Fibroblast of skin of left biceps (primary cell): ENCODE measurements at places on chromosomes 6 and 20.

DNA sequence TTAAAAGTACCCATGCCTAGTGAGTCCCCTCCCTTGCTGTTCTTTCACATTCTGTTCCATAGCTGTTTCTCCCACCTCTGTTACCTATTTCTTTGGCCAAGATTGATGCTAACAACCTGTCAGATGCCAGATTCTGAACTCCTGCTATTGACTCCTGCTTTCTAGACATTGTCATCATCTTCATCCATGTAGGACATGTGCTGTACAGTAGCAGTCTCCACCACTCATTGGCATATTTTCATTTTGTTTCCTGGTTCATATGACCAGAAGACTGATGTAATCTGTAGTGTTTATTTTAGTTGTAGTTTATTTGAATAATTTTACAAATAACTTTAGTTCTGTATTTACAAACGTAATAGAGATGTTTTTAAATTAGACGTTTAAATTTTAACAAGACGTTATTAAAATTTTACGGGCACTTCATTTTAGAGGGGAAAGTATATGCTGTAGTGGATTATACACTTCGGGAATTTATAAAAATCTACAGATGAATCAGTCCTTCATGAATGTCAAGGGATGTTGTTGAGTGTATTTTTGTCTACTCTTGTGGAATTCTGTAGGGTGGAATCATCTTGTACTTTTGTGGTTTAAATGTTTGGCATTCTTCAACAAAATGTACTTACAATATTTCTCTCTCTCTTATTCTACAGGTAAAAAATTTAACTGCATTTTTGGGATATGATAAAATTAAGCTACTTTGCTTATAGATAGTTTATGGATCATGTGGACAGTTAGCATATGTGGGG lies 34.1 kb downstream of the TRMT11 start:
- DNase-seq, result no peak

- no peak for DNase-seq
These were observed 229.0 kb downstream of the FOXC1 start for GRCh38 chr6:1838604-1839213.

DNA sequence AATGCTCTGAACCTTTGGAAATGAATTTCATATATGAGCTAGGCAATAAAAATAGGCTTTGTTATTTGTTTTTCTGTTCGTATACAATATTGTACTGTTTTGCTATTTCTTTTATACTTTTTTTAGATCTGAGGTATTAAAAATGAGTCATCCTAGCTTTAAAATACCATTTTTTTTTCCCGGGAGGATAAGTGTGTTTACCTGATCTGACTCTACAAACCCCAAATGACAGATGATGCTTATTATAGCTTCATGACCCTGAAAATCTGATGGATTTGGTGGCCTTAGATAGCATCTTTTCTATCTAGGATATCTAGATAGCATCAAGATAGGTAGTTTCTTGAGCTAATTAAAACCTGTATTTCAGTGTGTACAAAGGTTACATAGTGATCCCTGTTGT lies 206.4 kb downstream of the DTNBP1 start:
- DNase-seq, result no peak

DNA sequence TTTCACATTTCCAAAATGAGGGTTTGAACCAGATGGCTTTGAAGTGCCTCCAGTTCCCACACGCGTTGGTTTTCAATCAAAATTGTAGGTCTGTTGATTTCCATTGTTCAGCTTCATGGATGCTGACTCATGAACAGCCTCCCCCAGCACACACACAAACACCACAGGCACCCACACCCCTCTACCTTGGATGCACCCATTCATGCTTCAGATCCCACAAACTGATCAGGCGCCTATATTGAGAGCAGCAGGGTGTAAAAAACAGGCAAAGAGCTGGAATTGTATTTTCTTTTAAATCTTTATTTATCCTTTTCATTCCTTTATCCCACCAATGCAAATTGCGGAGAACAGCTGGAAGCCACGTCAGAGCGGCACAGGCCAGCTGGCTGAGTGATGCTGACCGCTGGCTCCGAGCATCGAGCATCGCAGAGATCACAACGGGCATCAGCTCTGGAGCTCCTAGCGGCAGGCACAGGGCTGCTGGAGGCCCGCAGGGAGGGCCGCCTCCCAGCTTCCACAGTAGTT lies 29.3 kb upstream of the TBC1D7 start:
- no peak for DNase-seq

- no peak for DNase-seq
These were observed 47.1 kb downstream of the E2F3 start for GRCh38 chr6:20448828-20449227.

- DNase-seq, result no peak
These were observed 1130.1 kb downstream of the HACE1 start for GRCh38 chr6:103729658-103730057.

DNA sequence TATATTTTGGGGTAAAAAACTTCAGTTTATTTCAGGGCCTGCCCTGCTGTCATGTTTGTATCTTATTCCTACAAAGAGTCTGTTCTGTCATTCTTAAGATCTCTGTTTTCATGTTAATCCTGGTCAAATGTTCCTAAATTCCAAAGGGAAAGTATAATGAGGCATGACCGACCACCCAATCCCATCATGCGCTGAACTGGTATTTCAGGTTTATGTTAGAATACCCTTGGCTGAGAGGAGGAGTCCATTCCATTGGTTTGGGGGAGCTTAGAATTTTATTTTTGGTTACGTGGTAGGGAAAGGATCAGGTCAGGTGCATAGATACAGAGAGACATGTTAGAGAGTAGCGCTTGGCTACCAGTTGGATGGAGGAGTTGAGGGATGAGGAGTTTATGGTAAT lies 25.7 kb downstream of the CFAP61 start:
- no peak for DNase-seq

GRCh38 chr6:43630980-43631619 lies 2.0 kb upstream of the GTPBP2 start:
- no peak for DNase-seq

GRCh38 chr6:8993111-8993510 lies 557.8 kb upstream of the SLC35B3 start:
- no peak for DNase-seq

DNA sequence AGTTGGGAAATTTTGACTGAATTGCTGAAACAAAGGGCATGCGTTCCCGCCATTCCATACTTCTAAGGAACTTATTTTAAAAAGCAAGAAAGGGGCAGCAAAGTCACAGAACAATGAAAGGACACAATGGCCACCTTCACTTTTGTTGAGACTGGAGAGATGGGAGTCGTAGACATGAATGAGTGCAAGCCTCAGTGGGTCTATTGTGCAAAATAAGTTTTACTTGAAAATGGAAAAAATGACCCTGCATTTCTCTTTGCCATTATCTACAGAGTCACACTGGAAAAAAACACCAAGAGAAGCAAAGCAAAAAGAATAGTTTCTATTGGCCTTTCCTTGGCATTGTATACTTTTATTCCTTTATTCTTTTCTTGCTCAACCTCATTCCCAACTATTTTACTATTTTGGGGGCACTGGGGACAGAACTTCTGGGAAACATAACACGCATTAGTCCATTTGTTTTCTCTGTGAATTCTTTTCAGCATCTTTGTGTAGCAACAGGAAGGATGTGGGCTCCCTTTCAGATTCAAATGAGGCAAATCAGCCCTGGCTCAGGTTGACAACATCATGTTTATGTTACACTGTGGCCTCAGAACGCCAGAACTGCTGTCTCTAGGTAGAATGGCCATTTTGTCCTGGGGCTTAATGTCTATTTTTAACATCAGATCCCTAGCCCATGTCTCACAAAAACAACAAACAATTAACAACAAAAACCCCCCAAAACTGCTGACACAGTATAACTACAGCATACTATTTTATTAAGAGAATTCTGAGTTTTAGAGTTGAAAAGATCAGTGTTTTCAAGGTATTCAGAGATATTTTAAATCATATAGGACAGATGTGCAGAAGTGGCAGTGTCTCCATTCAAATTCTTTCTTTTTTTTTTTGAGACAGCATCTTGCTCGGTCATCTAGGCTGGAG lies 122.2 kb downstream of the FYN start:
- DNase-seq, result no peak

DNA sequence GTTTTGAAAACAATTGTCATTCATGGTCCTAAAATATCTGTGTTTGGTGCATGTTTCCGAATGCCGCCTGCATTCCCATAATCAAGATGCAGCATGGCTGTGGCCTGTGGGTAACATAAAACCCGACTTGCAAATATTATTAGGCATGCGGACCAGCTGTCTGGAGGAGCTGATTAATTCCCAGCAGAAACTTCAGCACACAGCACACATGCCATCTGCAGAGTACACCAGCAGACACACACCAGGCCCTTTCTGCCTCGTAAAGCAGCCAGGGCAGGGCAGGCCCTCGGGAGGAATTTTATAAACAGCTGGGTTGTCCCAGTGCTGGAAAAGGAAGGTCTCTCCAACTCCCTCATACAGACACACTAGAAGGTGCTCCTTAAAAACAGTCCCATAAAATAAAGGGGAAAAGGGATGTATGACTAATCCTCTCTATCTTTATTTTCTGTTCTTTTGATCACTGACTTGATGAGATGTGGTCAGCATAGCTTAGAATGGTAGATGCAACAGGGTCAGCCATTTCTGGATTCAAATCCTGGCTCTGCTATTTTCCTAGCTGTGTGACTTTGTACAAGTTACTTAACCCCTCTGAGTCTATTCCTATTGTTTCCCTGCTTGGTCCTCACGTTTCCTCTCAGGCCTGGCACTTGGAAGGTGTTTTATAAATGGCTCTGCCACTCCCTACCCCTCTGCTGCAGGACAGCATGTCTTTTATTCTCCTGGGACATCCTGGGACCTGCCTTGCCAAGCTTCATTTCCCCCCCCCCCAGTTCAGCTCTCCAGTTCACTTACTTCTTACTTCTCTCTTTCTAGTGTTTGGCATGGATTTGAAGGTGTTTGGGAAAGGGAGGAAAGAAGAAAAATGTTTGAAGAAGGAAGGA lies 85.9 kb upstream of the TRAF3IP2 start:
- DNase-seq, result peak; percentile 5

DNA sequence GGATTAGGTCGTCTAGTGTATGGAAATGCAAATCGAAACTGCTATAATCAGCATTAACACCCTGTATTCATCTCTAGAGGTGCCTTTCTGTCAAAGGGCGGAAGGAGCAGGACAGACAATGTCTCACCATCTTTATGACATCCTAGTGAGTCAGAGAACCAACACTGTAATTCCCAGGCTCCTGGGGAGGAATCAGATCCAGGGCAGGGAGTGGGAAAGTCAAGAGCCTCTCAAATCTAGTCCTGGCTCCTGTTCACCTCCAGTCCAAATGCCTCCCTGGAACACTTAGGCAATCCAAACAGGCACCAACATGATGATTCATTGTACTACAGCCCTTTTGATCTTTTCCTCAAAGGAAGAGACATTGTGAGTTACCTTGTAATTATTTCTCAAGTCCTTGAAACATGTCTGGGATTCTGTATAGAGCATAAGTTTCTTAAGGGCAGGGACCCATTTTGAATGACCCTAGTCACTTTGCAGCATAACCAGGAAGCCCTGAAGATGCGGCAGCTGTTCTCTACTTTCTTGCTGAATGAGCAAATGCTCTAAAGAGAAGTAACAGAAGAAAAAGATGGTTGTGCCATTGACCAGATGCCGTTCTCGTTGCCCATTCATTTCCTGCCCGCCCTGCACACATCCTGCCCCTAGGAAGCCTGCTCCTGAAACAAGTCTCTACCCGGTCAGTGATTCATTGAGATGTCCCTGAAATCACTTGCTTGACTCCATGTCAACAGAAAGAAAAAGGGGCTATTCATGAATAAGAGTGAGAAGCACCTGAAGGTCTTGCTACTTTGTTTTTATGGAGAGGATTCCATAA lies 112.8 kb upstream of the JARID2 start:
- no peak for DNase-seq

DNA sequence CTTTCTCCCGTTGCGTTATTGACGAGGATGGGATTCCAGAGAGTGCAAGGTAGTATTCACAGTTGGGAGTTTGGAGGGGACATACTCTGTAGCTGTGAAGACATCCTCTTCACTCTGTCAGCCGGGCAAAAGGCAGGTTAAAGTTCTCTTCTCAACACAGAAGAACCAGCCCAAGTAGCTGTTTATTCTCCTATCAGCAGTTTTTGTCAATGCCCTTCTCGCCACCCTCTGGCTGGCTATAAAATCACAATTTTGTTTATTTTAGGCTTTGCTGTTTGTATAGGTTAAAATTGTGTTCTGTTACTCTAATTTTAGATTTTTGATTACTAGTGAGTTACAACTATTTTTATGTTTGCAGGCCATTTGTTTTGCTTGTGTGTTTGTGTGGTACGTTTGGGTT lies 37.9 kb upstream of the MAS1 start:
- no peak for DNase-seq

- DNase-seq, result no peak
These were observed 154.5 kb downstream of the MYLK4 start for GRCh38 chr6:2596222-2596621.

GRCh38 chr20:58909585-58909984 lies 57.1 kb downstream of the GNAS start:
- DNase-seq, result no peak

- no peak for DNase-seq
These were observed 31.8 kb downstream of the TREML1 start for GRCh38 chr6:41122373-41122772.

- no peak for DNase-seq
These were observed 13.4 kb downstream of the PBOV1 start for GRCh38 chr6:138204792-138205384.

DNA sequence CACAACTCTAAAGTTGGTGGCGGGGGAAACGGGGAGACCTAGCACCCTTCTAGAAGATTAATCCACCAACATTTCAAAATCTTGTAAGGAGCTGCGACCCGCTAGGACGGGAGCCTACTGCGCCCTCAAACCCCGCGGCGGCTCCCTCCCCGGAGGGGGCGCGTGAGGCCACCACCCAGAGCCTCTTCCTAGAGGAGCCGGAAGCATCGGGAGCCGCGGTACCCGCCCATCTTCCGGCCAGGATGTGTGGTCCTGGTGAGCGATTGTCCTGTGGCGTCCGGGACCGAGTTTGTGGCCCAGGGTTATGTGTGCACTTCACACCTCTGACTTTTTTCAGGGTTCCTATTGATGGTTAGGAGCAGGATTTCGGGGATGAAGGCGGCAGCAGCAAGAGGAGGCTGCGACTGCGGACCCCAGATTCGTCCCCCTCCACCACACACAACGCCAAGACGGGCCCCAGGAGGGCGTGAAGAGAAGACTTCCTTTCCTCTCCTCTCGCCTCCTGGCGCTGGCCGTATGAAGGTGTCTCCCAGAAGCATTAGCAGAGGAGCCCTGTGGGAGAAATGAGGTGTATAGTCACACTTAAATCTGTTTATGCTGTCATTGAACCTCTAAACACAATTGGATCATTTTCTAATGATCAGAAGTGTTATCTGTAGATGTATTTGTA lies 10.7 kb downstream of the ZNF165 start:
- no peak for DNase-seq

- DNase-seq, result no peak
These were observed 13.9 kb downstream of the PI16 start for GRCh38 chr6:36968266-36968977.

- DNase-seq, result no peak
These were observed 339.0 kb upstream of the CITED2 start for GRCh38 chr6:139713424-139713823.

GRCh38 chr20:17014217-17014616 lies 212.6 kb upstream of the PCSK2 start:
- DNase-seq, result no peak

DNA sequence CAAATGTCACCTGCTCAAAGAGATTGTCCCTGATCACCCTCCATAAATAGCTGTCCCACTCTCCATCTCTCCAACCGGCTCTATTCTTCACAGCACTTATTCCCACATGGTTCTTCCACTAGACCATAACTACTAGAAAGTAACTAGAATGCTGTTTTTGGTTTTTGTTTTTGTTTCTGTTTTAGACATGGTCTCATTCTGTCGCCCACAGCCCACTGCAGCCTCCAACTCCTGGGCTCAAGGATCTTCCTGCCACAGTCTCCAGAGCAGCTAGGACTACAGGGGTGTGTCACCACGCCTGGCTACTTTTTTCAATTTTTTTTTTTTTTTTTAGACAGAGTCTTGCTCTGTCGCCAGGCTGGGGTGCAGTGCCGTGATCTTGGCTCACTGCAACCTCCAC lies 12.2 kb downstream of the MMP24 start:
- DNase-seq, result no peak
